ENCODE measurements at places on chromosomes 13 and 19.

GRCh38 chr13:78098249-78098648 is 179.6 kb upstream of the EDNRB start:
- DNase-seq, result no peak

DNA sequence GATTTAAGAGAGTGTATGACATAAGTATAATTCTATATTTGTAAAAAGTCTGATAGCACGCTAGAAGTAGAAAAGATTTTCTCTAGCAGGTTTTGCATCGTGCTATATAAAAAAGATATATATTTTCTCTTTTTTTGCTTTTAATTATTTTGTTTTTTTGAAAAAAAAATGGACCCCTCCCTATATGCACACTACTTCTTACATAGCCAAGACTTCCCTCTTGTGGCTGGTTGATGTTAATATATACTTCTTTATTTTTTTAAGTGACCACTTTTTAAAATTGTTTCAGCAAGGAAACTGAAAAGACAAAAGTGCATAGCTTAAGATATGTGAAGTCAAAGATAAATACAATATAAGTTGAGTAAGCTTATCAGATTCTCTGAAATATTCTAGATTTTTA is 1202.8 kb downstream of the DIAPH3 start:
- DNase-seq, result no peak

DNA sequence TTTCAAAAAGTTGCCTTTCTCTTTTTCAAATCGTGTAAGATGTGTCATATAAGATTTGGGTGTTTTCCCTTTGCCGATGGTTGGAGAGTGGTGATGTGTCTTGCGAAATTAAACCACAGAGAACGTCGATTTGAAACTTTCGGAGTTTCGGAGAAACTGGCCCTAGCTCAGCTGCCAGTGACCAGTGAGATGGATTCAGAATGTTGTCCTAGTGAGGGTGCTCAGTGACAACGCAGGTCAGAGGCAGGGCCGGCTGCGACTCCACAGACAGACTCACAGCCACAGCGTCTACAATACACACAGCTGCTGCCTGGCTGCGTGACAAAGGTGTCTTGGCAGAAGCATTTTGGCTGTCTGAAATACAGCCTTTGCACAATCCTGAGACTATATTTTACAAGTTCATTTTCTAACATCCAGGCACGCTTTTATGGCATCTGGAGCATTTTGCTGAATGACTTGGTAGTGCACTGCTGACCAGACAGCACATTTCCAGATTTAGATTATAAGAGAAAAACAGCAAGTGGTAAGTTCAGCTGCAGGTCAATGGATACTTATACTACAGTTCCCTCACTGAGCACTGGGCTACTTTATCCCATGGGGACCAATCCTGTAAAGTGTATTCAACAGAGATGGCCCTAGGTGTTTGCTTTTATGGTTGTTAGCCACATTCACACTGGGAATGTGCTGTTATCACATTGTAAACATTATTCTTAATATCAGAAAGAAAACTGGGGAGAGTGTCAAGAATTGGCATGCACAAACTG is 207.5 kb downstream of the KCNRG start:
- no peak for DNase-seq

DNA sequence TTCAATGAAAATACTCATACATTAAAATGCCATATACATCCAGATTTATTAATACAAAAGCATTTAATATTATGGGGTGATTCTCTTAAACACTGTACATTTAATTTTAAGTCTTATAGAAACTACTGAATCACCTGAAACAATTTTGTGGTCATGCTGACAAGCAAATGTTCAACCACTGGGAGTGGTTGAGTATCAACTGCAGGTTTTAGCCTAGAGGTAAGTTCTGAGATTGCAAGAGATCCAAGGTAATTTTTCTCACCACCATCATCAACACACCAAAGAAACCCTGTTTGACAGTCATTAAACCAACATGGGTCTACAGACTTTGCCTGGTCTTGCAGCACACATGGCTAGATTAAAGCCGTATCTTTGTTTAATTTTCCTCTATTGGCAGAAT is 196.3 kb downstream of the LHFPL6 start:
- DNase-seq, result no peak

DNA sequence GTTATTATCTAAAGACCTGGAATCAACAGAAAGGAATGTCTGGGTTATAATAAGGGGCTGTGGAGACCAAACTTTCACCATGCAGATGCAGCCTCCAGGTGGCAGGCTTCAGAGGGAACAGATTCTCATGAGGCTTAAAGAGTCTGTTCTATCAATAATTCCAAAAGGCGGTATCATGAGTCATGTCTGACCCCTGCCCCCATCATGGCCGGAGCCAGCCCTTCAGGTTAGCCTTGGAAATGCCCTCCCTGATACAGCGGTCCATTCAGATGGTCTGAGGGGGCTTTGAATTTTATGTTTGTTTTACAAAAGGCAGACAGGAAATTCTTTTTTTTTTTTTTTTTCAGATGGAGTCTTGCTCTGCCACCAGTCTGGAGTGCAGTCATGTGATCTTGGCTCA is 21.7 kb upstream of the LAMP1 start:
- DNase-seq, result no peak

DNA sequence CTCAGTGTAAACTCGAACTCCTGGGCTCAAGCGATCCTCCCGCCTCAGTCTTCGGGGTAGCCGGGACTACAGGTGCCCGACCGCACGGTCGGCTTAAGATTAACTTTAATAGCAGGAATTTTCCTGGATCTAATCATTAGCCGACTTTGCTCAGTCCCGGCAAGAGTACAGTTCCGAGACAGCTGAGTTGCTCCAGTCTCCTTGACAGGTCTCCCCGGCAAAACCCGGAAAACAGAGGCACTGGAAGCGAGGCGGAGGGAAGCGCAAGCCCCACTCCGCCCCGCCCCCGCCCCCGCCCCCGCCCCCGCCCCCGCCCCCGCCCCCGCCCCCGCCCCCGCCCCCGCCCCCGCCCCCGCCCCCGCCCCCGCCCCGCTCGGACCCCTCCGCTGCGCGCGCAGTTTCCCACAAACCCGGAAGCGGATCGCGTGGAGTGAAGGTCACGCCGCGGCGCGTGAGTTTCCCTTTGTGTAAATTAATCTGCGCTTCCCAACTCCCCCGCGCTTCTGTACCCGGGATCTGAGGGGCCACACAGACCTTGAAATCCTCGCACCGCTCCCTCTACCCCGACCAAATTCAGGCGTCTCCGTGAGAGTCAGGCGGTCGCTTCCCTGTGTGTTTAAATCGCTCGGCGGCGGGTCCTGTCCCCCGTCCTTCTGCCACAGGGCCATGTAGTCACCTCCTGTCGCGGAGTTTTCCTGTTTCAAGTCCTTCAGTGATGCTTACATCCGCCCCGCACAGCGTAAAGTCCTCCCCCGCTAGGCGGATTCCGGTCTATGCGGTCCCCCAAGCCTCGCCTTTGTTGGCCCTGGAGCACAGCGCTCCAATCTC is at the start of gene ZNF480:
Gene ZNF480 (plus strand): TSS at position 397 of the 828 bp plus-strand sequence. CDS start 3,244 bp downstream, outside the sequence.
- peak; percentile 81 for DNase-seq

GRCh38 chr13:60121337-60121687 is 42.4 kb downstream of the DIAPH3 start:
- DNase-seq, result no peak

DNA sequence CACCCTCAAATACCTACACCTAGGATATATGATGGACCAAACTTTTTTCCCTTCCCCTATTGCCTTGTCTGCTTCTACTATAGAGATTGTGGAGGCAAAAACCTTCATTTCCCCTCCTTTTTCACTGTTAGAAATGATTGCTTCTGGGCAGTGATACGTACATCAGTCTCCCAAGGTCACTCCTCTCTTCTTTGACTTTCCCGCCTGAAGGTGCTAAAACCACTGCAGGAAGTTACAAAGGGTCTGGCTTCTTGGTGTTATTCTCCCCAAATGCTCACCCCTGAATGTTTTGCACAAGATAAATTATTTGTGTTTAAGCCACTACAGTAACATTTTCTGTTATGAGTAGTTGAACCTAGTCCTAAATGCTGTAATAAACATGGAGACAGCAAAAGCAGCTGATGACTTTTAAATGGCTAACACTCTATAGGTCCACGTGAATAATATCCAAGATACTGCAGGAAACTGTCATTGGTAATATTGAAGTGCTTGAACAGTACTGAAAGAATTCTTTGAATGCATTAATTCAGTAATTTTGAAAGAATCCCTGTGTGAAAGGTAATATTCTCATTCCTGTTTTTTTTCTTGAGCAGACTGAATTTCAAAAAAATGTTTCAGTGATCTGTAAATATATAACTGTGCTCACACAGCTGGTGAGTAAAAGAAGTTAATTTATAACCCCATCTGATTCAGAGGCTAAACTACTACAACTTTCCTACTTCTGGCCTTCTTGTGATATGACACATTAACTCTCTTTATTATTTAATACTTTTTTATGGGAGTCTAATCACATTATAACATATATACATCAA is 865.1 kb downstream of the EFNB2 start:
- no peak for DNase-seq

Data from T follicular helper cell (primary cell).